ENCODE measurements at places on chromosomes 6 and 20.

GRCh38 chr6:152557502-152557901 is 79.7 kb downstream of the SYNE1 start:
- DNase-seq: no peak

GRCh38 chr6:32887616-32888015 is 33.6 kb downstream of the PSMB9 start:
- DNase-seq: no peak

DNA sequence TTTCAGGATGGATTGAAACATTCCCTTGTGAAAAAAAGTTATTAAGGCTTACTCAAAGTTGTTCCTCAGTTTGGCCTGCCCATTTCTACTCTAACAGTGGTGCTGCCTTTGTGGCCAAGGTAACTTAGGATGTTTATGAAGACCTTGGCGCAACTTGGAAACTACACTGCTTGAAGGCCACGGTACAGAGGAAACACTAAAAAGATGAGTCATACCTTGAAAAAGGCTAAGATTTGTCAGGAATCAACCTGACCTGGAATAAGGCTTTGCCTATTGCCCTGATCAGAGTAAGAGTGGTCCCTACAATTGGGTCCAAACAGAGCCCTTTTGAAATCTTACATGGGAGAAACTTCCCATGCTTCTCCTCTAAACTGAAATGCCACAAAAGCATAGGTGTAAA is 119.9 kb upstream of the MOCS1 start:
- no peak for DNase-seq

GRCh38 chr6:40077736-40078135 is 143.5 kb upstream of the MOCS1 start:
- no peak for DNase-seq

- DNase-seq: no peak
These were observed 1.2 kb downstream of the ZFAND3 start for GRCh38 chr6:37820718-37821079.

DNA sequence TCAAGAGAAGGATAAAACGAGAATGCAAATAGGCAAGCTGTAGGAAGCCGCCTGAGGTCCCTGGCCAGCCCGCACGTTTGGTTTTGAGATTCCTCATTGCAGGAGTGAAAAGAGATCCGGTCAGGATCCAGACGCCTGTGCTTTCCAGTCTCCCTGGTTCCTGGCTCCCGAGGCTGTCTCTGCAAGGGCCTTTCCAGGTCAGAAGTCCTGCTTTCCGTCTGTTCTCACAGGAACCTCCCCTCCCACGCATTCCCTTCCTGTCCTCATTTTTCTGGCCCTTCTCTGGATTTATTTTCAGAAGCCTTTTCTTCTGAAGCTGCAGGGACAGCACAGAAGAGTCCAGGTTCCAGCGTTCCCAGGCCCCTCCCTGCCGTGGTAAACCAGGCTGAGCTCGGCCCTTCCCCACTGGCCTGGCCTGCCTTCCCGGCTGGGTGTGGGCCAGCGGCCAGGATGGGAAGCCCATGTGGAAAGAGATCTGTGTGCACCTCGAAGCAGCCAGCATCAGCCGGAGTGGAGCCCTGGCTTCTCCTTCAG is 54.0 kb downstream of the TMEM242 start:
- DNase-seq: no peak

DNA sequence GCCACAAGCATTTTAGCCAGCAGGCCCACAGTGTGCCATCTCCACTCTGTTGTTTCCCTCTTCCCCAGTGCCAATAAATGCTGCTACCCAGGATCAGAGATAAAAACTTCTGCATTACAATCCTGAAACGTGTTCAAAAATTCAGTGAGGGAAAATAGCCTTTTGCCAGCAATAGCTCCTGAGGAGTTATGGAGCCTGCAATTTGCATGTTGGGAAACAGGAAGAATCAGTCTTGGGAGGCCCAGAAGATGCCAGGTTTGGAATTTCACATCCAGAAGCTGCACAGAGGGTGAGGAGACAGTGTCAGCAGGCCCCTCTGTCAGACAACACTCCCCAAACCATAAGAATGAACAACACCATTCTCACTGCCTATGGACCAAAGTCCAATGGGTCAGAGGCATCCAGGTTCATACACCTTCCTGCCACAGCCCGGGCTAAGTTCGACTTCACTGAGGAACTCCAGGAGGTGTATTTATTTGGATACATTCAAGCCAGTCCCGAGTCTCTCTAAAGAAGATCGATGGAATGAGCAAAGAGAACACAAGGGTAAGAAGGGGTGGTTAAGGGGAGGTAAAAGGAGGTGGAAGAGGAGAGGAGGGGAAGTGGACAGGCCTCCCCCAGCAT is 20.8 kb downstream of the RRBP1 start:
- DNase-seq: no peak

GRCh38 chr6:71855406-71855805 is 30.9 kb upstream of the RIMS1 start:
- DNase-seq: no peak

All from GOT3 (cell line).